Left ventricle myocardium superior (tissue), 1 donor: ENCODE measurements at places on chromosomes 2 and 18. TPM values are rescaled to one million over a fixed set of nuclear protein-coding genes. Genes with fewer than 3 reads are reported as not detected.

The KCNE4 gene
- 3.0 TPM for total RNA-seq

The TSN gene
- 38.1 TPM for total RNA-seq

DNA sequence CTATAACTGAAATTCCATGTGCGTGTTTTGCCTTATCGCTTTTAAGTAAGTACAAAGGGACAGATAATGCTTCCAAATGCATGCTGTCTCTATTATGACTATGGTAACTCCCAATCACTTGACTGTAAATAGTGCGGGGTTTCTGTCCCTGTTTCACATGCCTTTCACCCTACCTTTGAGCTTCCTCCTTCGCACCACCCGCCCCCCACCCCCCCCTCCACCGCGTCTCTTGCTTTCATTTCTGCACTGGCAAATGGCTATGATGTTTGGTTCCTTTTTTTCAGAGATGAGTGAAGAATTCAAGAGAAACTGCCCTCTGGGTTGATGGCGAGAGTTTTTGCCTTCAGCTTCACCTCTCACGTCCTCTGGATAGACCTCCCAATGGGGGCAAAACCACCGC lies 25.0 kb upstream of the SPP2 start:
- DNase-seq, result no peak

- no peak for DNase-seq
Observed at GRCh38 chr2:28310107-28310506, 82.6 kb upstream of the FOSL2 start.

DNA sequence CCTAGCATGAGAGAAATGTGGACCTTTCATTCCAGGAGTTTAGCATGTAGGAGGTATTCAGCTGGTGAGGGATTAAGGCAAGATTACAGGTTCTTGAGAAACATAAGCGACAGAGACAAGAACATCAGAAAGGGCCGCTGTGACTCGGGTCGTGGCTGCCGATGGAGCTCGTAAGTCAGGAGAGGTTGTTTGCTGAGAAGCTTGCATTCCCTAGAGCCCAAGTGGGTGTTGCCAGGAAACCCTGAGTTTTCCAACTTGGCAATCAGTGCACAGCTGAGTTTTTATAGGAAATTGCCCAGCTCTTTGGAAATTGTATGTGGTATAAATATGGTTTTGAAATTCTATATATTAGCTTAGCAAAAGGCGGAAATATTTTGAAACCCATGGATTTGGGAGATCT lies 46.4 kb upstream of the CYP1B1 start:
- DNase-seq, result no peak

GRCh38 chr2:219399716-219400478 lies 12.2 kb upstream of the DNPEP start:
- no peak for DNase-seq
